ENCODE measurements at places on chromosomes 6 and 20.

GRCh38 chr20:2320813-2321658, 25.2 kb downstream of the TGM3 start:
- DNase-seq = no peak

- no peak for DNase-seq
Measured at GRCh38 chr6:126056355-126057004, 70.1 kb downstream of the TRMT11 start.

GRCh38 chr20:23606652-23607049, 934 bp upstream of the CST9 start:
- peak; percentile 64 for DNase-seq

GRCh38 chr6:6891949-6892461, 215.8 kb upstream of the RREB1 start:
- peak; percentile 77 for DNase-seq

DNA sequence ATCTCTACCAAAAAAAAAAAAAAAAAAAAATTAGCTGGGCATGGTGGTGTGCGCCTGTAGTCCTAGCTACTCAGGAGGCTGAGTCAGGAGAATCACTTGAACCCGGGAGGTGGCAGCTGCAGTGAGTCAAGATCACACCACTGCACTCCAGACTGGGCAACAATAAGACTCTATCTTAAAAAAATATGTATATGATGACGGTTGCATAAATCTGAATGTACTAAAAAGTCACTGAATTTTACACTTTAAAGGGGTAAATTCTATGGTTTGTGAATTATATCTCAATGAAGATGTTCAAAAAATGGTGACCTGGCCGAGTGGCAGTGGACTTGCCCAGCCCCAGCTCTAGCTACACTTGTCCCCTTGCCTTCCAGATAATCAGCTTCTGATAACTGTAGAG, 10.4 kb upstream of the ABCC10 start:
- DNase-seq = no peak

DNA sequence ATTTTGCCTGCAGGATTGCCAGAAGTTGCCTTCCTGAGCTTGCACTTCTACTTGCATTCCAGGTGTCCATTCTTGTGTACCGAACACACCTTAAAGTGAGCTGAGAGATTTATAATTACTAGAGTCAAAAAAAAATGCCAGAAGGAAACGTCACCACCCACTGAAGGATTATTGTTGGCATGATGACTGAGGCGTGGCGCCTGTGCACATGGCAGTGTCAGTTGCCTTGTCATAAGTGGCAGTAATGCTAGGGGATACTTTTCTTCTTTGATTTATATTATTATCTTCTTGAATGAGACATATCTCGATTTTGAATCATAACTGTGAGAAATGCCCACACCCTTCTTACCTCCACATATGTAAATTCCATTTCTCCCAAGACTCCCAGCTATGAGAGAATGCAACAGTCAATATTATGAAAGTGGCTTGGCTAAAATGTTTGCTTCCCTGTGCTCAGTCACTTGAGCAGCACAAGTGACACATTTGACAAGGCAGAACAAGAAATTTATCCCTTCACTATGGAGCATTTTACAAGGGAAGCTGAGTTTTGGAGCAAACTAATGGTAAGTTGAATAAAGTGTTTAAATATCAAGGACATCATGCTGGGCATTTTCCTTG, 149.5 kb upstream of the SASH1 start:
- no peak for DNase-seq

DNA sequence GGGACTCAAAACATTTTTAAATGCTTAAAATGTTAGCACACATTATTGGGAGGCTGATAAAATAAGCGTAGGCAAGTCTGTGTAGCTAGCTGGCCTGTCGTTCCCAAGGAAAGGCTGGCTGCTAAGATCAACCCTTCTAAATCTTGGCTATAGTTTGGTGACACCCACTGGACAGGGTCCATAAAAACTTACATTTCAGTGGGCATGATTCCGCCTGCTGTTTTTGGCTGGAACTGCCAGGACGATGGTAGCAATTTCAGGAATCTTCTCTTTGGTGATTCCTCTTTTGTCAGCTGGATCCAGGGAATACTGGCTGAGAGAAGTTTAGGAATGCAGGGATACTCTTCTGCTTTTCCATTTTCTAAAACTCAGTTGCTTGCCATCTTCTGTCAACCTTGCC, 162.2 kb downstream of the NKAIN2 start:
- DNase-seq = no peak

GRCh38 chr6:45709781-45710220, 305.9 kb downstream of the CLIC5 start:
- DNase-seq = peak; percentile 70

GRCh38 chr6:109450801-109451200, 4.8 kb downstream of the MICAL1 start:
- DNase-seq = no peak

GRCh38 chr6:11718463-11718862, 60.1 kb downstream of the ADTRP start:
- no peak for DNase-seq

DNA sequence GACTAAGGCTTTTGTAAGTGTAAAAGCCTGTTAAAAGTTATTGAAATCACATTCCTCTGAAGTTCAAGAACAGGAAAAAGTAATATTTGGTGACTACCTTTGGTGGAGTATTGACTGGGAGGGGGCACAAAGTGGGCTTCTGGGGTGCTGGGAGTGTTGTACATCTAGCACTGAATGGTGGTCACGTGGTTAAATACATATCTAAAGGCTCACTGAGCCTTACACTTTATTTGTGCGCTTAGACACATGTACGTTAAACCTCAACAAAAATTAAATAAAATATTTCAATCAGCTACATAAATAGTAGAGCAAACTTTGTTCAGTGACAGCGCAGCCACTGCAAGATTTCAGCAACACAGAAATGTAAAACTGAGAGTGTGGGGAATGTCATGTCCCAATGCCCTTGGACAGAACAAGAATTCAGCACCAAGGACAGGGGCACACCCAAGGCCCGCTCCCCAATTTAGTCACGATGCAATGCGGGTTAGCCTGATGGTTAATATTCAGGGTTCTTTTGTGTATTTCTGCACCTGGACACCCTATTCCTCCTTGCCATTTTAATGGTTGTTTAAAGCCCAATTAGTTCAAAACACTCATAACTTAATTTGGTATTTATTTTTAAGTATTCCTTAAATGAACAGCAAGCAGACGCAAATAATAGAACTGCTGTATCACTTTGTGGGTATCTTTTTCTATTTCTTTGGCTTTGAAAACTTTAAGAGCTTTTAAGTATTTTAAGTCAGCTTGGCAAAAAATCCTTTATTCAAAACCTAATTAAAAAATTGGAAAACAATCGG, 37.4 kb downstream of the ANGPT4 start:
- DNase-seq = no peak

DNA sequence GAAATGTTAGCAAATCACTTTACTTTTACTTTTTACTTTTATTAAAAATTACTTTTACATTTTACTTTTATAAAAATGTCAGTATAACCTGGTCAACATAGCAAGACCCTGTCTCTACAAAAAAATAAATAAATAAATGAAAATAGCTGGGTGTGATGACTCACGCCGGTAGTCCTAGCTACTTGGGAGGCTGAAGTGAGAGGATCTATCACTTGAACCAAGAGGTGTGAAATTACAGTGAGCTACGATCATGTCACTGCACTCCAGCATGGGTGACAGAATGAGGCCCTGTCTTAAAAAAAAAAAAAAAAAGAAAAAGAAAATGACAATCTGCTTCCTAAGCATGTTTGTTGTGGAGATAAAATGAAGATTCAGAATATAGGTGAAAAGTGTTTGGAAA, 31.0 kb upstream of the FBXO30 start:
- DNase-seq = no peak
